Activated T-helper 1 cell treated with anti-CD3 and anti-CD28 coated beads, Interleukin-12 subunit alpha, Interleukin-12 subunit beta, Interleukin-2, Interleukin-4 antibody, amounts not matched to agents 30 ng/mL and 10 ng/mL and 1 ng/mL, durations not matched to agents 14 hours and 24 hours and 36 hours (primary cell): ENCODE measurements at places on chromosomes 6 and 20. TPM values are rescaled to one million over a fixed set of nuclear protein-coding genes. Genes with fewer than 3 reads are reported as not detected.

- DNase-seq: no peak
- no peak overlapping the region for H3K4me3 ChIP-seq
- H3K36me3 ChIP-seq: no peaks in the 10 kb centered on the region
- H3K27me3 ChIP-seq: peaks cover 3% of the 10 kb centered on the region
Observed at GRCh38 chr6:946546-946945, 253.6 kb upstream of the EXOC2 start.

DNA sequence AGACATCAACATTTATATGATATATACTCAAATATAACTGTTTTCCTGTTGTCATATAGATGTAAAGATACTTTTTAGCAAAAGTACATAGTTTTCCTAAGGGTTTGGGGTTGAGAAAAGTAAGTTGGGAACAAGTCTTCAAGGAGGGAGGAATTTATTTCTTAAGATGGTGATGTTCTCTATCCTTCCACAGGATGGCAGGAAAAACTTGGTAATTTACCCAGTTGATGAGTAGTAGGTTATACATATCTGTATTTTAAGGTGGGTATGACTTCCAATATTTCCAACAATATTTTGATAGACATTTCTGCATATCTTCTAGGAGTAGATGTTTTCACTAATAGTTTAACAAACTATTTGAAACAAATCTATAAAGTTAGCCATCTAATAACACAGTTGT lies 254.4 kb downstream of the RIMS1 start:
- no peaks in the 10 kb centered on the region for H3K27me3 ChIP-seq
- no peaks in the 10 kb centered on the region for H3K36me3 ChIP-seq
- H3K4me1 ChIP-seq: no peaks in the 10 kb centered on the region
- no peak for DNase-seq
- H3K4me3 ChIP-seq: no peak overlapping the region

DNA sequence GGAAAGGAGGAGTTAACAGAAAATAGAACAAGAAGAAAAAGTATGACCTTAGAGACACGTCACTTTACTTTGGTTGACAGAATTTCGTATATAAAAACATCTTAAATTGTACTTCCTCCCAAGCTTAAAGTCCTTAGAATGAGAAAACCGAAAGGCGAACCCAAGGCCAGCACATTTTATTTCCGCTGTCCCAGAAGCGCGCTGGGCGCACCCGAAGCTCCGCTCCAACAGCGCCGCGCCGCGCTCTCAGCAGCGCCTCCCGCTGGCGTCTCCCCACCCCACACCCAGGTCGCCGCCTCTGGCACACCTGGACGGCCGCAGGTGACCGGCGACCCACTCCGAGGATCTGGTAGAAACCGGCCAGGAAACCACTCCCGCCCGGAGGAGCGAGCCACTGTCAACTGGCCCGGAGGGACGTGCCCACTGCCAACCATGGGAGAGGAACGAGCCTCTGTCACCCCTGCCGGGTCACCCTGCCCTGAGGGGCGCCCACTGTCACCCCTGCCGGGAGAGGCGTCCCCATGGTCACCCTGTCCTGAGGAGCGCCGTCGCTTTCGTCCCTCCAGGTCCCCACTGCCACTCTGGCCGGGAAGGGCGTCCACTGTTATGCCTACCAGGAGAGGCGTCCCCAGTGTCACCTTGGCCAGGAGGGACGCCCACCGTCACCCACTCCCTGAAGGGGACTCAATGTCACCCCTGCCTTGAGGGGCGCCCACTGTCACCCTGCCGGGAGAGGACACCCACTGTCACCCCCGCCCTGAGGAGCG lies 824 bp downstream of the MPC1 start:
- H3K27me3 ChIP-seq: peaks cover 4% of the 10 kb centered on the region
- H3K4me1 ChIP-seq: peaks cover 19% of the 10 kb centered on the region
- DNase-seq: peak; percentile 65
- peak overlapping the region; percentile 48 for H3K27ac ChIP-seq
- H3K4me3 ChIP-seq: peak overlapping the region; percentile 91

DNA sequence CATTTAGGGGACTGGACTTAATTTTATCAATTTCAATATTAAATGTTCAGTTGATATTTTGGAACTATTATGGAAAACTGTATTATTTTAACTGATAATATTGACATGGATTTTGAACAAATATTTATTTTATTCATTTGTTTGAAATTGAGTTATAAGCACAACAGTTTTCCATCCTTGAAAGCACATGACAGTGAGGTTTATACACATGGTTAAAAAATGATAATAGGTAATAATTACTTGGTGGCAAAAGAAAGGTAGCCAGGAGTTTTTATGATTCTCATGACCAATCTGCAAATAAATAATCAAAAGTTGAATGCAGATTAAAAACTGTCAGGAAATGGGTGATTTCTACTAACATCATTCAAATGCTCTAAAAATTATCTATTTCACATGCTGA lies 113.6 kb downstream of the C6orf58 start:
- H3K36me3 ChIP-seq: peaks cover 22% of the 10 kb centered on the region
- H3K27ac ChIP-seq: no peak overlapping the region
- H3K4me1 ChIP-seq: no peaks in the 10 kb centered on the region
- no peak overlapping the region for H3K4me3 ChIP-seq
- no peak for DNase-seq
- H3K27me3 ChIP-seq: no peaks in the 10 kb centered on the region

The GHRH gene
- total RNA-seq: not detected in 2 replicates

DNA sequence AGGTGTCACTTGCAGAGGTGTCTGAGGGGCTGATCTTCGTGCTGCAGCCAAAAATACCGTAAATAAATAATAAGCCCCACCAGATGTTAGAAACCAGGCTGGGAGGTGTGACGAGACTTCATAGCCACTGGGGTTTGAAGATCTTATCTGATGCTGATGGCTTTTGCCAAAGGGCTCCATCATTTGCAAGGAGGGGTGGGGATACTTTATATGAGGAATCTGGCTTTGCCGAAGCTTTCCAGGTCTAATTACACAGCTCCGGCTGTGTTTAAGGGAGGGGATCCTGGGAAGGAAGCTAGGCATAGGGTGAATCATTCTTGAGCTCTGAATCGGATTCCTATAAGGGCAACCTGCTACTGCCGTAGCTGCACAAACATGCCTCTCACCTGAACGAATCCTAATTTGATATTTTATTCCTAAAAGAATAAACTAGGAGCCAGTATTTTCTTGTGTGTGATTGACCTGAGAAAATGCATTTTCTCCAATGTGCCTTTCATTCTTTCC lies 249.6 kb downstream of the SOD2 start:
- no peak overlapping the region for H3K4me3 ChIP-seq
- H3K27me3 ChIP-seq: peaks cover 2% of the 10 kb centered on the region
- no peak overlapping the region for H3K27ac ChIP-seq

The CGA gene
- total RNA-seq: not detected in 2 replicates
